ENCODE measurements at places on chromosomes 4 and X.

DNA sequence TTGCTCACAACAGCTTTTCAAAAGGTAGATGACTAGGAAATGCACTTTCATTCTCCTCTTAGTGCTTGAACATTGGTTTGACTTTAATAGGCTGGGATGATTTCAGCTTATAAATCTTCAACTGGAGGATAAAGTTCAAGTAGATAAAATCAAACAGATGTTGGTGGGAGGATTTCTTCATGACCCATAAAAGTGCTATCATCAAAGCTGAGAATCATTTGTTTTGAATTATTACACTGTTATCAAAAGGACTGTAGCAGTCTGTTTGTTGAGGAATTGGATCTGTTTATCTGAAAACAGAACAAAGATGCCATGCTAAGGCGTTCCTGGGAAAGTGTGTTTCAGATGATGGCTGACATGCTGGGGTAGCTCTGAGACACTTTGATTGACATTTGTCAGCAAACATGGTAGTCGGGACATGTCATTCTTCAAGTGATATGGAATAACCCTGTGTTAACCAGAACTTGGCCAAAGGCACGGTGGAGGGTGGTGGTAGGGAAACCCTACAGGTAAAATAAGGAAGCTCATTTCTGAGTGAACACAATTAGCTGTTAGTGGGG lies 304.0 kb upstream of the PITX2 start:
- DNase-seq = no peak

DNA sequence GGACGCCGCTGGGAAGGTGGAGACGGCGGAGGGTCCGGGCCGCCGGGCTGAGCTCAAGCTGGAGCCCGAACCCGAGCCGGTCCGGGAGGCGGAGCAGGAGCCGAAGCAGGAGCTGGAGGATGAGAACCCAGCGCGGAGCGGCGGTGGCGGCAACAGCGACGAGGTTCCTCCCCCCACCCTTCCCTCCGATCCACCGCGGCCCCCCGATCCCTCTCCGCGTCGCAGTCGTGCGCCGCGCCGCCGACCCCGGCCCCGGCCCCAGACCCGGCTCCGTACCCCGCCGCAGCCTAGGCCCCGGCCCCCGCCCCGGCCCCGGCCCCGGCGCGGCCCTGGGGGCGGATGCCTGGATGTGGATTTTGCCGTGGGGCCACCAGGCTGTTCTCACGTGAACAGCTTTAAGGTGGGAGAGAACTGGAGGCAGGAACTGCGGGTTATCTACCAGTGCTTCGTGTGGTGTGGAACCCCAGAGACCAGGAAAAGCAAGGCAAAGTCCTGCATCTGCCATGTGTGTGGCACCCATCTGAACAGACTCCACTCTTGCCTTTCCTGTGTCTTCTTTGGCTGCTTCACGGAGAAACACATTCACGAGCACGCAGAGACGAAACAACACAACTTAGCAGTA lies 483 bp downstream of the USP27X start:
- no peak for DNase-seq

DNA sequence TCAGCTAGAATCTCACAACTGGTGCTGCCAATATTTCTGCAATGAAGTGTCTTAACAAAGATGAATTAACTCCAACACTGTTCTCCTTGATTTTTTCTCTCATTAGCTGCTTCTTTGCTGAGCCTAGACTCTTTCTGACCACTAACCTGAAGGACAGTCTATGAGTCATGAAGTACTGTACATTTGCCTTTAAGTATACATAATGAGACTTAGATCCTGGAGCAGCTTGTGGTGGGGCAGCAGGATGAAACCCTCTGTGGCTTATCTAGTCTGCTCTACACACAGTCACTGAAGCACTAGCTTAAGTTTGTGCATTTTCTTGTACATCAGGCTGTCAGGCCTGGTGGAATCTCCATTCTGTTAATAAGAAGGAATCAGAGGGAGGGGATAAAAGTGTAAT lies 307.4 kb upstream of the SMIM31 start:
- no peak for DNase-seq

DNA sequence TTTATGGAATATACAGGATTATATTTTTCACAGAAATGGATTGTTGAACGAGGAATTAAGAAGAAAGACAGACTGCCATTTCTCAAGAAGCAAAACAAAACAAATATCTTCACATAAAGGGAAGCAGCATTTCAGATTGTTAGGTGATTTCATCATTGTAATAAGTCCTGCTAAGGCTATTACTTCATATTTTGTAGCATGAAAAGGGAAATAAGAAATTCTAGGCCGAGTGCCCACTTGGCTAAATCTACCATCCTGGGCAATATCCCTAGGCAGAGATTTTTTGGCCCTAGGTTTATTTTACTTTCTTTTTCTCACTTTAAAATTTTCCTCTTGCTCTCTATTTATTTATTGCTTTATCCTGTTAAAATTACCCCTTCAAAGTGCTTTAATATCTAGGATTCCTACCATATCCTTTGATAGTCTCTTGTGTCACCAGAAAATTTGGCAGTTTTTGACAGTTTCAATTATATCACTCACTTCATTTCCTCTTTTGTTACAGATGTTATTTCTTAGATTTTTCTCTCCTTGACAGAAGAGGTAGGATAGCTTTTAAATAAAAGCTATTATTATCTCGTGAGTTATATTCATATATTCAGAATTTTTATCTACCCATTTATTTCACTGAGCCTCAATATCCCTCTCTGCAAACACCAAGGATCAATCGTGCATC lies 142.3 kb downstream of the PDGFC start:
- no peak for DNase-seq

DNA sequence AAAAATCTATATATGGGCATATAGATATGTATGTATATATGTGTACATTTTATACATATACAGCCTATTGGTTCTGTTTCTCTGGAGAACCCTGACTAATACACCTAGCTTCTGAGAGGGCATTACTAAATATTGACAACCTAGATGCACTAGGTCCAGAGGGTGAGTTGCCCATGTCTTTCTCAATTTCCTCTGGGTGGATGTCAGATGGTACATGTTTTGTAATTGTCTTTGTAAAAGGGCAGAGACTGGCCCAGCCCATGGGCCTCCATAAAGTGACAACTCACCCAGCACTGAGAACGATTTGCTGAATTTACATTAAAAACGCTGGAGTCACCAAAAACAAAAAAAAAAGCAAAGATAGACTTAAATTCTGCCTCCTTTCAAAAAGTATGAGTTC lies 198.5 kb upstream of the FAM241A start:
- DNase-seq = no peak

All from activated CD4-positive, alpha-beta T cell treated with anti-CD3 and anti-CD28 coated beads for 24 hours (primary cell).